ENCODE measurements at places on chromosomes 2 and 18.

DNA sequence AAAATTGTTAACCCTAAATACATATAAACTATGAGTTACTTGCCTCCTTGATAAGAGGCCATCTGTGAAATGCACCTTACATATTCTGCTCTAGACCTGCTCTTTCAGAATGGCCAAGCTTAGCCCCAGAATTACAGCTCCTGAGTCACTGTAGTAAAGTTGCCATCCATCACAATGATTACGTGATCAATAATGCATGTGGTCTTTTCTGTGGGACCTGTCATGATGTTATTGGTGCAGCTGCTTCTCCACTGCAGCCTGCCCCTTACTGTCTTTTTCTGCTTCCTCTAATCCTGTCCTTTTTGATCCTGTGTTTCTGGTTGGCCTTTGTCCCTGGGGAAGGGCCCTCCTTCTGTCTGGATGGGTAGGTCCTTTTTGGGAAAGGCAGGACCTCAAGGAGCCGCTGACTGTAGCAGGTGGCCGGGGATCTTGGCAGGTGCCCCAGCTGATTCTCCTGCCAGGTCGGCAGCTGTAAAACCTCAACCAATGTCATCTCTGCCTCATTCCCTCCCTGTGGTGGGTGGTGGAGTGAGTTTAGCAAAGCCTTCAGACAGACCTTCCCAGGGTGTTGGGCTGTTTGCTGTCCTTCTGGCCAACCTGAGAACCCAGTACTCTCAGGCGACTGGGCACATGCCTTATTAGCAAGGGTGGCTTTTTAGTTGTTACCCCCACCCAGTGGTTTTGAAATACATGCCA lies 126.2 kb upstream of the EML6 start:
- DNase-seq, result peak; percentile 51

GRCh38 chr2:170324640-170325046 lies 146.7 kb downstream of the MYO3B start:
- DNase-seq, result peak; percentile 27

GRCh38 chr2:211455216-211455841 lies 898.9 kb downstream of the CPS1 start:
- peak; percentile 11 for DNase-seq

GRCh38 chr2:205924676-205925075 lies 161.3 kb downstream of the INO80D start:
- DNase-seq, result no peak

- DNase-seq, result peak; percentile 51
These were observed 856.4 kb downstream of the RNF144A start for GRCh38 chr2:7773362-7774360.

- no peak for DNase-seq
These were observed 76.9 kb downstream of the CCDC93 start for GRCh38 chr2:117936871-117937428.

All from stimulated activated naive CD8-positive, alpha-beta T cell treated with anti-CD3 and anti-CD28 coated beads, Interleukin-15, Interleukin-2, amounts not matched to agents 100 U/mL and 50 U/mL, for 24 hours (primary cell).